ENCODE measurements at places on chromosomes 4 and X. TPM values are rescaled to one million over a fixed set of nuclear protein-coding genes. Genes with fewer than 3 reads are reported as not detected.

SFRP2 gene
- 56.2 TPM for total RNA-seq

DCAF12L2 gene
- not detected for total RNA-seq

AKAP4 gene
- not detected for total RNA-seq

DCAF8L1 gene
- total RNA-seq = not detected

PNCK gene
- 1.4 TPM for total RNA-seq

SOWAHB gene
- total RNA-seq = 6.5 TPM

DNA sequence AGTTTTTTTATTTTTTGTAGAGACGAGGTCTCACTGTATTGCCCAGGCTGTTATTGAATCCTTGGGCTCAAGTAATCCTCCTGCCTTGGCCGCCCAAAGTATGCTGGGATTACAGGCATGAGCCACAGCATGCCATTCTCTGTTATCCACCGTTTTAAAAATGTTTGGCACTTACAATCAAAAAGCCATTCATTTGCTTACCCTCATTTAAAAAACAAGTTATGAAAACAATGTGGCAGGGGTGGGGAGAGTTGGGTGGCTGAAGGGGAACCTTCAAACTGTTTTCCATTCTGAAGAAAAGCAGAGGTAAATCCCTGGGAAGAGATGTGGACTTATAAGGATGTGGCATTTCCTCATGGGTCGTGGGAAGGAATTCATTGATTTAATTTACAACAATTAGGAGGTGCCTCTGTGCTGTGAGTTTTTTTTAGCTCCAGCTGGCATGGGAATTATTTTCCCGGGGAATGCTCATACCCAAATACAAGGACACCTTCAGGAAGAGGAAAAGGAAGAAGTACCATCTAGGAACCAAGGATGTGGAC, 103.5 kb downstream of the MID1 start:
- no peak overlapping the region for H3K4me3 ChIP-seq
- no peak for DNase-seq
- no peaks in the 10 kb centered on the region for H3K27me3 ChIP-seq
- no peaks in the 10 kb centered on the region for H3K36me3 ChIP-seq

- no peak overlapping the region for H3K27ac ChIP-seq
- H3K4me3 ChIP-seq = no peak overlapping the region
- no peak for DNase-seq
- H3K36me3 ChIP-seq = no peaks in the 10 kb centered on the region
Measured at GRCh38 chr4:14583331-14583730, 418.9 kb upstream of the CPEB2 start.

Measured in ascending aorta (tissue), 2 donors.